ENCODE measurements at places on chromosomes 11 and 22.

DNA sequence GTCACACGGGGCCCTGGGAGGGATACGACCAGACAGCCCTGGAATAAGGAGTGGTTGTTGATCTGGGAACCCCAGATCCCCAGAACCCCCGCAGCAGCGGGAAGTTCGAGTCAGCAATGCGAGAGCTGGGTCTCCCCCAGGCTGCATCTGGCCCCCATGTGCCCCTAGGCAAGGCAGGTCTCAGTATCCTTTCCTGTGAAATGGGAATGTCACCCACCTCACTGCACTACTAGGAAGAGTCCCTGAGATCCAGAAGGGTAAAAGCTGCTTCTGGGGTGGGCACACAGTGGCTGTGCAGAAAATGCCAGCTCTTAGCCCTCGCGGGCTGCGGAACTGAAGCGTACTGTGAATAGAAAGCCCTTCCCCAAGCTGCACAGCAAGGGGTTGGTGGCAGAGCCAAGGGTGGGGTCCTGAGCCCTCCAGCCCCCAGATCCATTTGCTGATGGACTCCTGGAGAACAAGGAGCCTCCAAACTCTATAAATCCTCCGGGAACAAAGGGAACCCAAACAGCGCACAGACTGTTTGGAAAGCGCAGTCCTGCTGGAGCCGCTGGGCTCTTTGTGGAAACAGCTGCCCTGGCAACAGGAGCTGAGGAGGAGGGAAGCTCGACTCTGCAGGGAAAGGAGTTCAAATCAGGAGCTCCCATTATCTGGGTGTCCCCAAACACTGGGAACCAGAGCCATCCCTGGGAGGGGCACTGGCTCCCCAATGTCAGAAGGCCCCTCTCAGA, 68.2 kb upstream of the SHISAL1 start:
- DNase-seq: no peak

- DNase-seq: no peak
Observed at GRCh38 chr22:50034126-50035081, 21.8 kb upstream of the IL17REL start.

DNA sequence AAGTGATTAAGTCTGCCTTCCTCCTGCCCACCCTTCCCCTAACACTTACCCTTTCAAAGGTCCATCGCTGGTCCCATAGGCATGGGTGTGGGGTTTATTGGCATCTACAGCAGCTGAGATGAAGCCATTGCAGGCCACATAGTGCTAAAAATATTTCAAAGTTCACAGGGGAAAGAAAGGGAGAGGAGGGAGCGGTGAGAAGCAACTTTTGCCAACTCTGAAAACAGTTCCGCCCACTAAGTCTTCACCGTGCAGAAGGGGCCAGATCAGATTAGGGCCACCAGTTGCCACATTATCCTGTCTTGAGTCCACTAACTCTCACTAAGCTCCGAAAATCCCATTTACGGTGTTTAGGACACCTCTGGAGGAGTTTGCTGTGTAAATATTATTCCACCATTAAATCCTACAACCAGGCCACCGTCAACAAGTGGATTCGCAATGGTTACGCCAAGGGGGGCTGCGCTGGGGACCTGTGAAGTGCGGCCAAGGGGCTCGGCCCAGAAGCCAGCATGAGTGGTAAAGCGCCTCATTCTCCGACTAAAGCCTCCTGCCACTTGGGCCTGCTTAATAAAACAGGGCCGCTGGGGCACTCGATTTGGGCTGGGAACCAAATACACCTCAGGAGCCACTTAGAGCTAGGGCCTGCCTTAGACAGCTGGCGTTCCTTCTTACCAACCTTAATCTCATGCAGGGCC, 534.9 kb downstream of the MIAT start:
- no peak for DNase-seq

DNA sequence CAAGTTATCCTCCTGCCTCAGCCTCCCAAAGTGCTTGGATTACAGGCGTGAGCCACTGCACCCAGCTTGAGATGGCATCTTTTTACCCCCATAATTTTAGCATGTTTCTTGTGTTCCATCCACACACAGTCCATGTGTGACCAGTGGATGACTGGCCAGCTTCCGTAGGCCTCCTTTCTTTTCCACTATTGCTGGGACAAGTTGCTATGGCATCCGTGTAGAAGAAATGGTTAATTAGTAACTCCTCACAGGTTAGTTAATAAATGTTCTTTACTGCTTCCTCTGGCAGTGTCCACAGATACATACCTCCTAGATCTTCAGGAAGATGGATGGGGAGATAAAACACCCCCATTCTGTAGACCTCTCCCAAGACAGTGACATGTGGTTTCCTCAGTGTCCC, 154.3 kb upstream of the RASSF10 start:
- no peak for DNase-seq

- peak; percentile 99 for DNase-seq
Observed at GRCh38 chr11:85685820-85686459, at the start of gene CCDC89. Gene CCDC89, minus strand, starts transcription at chr11:85686195. Its CDS starts 65 bp downstream, at chr11:85686130.

- no peak for DNase-seq
Observed at GRCh38 chr11:26134053-26134452, 197.9 kb upstream of the ANO3 start.

- DNase-seq: no peak
Observed at GRCh38 chr22:41052661-41053490, 39.5 kb upstream of the EP300 start.

DNA sequence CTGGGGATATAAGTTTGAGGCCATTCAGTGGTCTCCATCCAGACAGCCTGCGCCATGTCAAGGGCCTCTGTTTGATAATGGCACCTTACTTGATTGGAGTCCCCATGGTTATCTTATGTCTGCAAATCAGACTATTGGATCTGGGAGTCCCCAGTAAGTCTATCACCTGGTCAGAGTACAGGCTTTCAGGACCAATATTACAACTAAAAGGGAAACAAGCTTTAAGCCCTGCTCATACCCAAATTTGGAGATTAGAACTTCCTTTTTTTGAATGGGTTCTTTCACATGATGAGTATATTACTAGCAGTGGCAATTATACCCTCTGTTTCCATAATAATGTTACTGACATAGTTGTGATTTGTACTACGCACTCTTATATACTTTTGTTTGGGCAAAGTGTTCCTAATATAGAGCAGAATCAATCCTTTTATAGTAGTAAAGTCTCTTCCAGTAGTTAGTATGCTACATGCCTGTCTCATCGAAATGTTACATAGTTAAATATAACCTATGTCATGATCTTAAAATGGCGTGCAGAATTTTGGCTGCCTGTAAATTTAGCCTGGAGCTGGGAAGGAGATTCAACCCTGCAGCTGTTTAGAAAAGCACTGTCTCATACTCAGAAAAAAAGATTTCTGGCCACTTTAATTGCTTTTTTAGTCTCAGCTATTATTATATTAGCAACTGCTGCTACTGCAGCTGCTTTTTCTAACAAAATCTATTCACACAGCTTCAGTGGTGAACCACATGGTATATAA, 4.9 kb downstream of the MS4A15 start:
- DNase-seq: no peak

DNA sequence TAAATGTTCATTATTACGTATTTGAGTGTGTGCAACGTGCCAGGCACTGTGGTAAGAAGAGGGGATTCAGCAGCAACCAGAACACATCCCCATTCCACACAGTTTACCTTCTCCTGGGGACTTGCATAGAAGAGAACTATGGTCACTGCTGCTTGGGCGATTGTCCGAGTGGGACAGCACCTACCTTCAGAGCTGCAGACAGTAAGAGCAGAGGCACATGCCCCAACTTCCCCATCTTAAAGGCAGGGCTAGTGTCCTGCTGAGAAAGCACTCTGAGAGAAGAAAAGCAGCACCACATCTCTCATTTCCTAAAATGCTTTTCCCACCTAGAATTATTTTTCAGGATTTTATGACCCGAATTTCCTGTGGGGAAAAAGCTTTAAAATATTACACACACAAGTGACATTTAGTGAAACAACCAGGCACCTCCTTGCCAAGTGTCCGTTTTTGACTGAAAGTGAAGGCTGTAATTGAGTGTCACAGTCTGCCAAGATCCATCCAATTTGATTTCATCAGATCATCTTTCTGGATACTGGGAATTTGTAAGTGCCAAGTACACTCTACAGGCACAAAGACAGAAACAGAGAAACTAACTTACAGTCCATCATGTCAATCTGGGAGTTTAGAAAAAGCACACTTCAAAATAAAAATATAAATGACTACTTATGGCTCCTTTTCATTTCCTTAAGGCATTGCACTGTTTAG, 24.6 kb downstream of the TRAF6 start:
- DNase-seq: no peak

- no peak for DNase-seq
Observed at GRCh38 chr22:19775496-19776325, 15.1 kb downstream of the TBX1 start.

DNA sequence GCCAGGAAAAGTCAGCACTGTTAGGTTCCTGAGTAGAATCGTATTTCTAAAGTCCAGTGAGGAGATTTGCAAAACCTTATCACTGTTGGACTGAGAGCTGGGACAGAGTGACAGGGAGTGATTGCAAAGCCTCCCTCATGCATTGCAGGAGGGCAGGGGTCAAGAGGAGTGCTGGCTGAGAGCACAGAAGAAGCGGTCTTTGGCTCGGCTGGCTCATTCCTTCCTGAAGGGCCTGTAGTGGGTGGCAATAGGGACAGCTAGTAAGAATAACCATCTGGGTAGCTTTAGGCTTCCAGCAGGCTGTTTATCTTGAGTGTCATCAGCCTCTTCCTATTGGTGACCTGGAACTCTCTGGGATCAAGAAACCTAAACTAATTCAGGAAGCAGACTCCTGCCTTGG, 53.4 kb downstream of the CD44 start:
- DNase-seq: no peak

DNA sequence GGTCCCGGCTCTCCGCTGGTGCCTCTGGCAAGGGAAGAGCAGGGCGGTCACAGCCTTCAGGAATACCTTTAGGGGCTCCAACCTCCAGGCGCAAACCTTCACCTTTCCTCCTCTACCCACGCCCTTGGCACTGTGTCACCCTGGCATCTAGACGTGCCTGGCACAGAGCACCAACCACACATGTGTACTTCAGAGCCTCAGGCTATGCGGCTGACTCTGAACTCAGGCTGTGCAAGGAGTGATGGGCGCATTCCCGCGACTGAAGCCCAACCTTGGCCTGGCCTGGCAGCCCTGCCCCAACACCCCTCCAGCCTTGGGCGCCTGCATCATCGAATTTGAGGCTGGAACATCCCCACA, 11.4 kb downstream of the SCARF2 start:
- no peak for DNase-seq

DNA sequence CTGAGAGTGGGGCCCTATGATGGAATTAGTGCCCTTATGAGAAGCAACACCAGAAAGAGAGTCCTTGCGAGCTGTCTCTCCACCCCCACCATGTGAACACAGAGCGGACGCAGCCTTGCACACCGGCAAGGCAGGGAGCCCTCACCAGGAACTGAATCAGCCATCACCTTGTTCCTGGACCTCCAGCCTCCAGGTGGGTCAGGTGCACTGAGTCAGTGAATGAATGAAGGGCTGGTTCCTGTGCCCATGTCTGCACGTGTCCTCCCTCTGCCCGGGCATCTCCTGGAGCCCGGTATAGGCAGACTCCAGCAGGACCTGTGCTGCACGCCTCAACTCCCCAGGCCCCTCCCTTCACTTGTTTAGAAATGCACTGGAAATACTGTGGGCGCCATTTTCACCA, 54.9 kb downstream of the LINC01488 start:
- no peak for DNase-seq

GRCh38 chr22:44994399-44995104, 15.3 kb downstream of the PHF21B start:
- DNase-seq: no peak
